ENCODE measurements at places on chromosomes 3 and 15.

DNA sequence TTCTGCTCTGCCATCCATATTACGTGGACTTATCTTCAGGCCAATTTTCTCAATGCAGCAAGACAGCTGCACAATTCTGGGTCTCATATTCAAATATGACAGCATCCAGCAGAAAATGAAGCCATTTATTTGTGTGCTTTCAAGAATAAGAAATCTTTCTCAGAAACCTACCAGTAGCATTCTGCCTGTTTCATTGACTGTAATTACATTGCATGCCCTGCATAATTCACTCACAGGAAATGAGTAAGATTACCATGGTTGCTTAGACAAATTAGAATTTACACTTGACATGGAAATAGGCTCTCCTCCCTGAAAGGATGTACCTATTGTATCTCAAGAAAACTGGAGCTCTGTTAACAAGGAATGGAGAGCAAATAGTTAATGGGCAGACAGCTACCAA, 346.6 kb upstream of the DCBLD2 start:
- no peak for DNase-seq

GRCh38 chr3:25854635-25855034, 64.7 kb downstream of the OXSM start:
- DNase-seq = no peak

DNA sequence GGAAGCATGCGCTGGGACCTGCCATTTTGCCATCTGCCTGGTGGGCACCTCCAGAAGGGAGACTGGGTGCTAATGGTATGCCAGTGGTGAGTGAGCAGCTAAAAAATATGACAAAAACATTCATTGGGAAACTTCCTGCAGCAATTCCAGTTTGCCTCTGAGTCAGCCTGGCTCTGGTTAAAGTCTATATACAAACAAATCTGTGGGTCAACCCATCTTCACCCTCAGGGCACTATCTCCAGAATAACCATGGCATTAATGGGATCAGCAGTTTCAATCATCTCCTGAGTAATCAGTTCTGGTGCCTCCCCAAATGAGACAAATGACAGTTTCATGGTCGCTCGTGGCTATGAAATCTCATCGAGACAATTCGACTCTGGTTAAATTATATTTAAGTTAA, 21.5 kb downstream of the FRMD4B start:
- DNase-seq = no peak

- DNase-seq = no peak
These were observed 170.6 kb upstream of the CHRM5 start for GRCh38 chr15:33797651-33798050.
